ENCODE measurements at places on chromosomes 1 and 21.

GRCh38 chr1:5485968-5486696, 506.1 kb downstream of the NPHP4 start:
- DNase-seq, result no peak

DNA sequence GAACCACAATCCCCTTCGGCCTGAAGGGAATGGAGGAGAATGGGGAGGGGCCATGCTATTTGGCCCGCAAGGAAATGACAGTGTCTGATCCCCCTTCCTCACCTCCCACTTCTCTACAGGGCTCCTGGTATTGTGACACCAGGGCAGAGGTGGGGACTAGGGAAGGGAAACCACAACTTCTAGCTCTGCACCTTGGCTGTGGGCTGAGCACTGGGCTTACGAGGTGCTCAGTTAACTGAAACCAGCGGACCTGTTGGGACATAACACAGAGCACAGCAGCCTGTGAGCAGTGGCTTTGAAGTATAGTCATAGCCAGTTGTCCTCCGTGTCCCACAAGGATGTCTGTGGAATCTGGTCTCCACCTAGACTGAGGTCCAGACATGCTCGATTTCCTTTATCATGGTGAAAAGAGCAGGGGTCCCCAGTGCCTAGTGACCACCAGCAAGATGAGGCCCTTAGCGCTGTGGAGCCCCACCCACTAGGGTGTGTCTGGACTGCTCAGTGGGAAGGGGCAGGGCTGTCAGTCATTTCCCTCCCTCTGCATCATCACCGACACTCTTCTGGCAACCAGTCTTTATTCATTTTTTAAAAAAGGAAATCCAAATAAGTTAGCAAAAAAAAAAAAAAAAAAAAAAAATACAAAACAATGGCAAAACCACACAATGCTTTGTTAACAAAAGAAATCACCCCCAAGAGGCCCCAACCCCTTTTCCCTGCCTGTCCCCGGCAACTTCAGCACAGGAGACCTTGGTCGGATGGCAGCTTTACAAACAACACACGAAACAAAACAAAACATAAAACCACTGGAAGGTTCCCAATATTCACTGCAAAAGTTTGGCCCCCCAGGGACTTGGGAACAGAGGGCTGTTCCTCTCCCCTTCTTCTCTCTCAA, 3.0 kb downstream of the MYOG start:
- DNase-seq, result no peak

- no peak for DNase-seq
Observed at GRCh38 chr1:24801176-24801575, 55.9 kb downstream of the CLIC4 start.

DNA sequence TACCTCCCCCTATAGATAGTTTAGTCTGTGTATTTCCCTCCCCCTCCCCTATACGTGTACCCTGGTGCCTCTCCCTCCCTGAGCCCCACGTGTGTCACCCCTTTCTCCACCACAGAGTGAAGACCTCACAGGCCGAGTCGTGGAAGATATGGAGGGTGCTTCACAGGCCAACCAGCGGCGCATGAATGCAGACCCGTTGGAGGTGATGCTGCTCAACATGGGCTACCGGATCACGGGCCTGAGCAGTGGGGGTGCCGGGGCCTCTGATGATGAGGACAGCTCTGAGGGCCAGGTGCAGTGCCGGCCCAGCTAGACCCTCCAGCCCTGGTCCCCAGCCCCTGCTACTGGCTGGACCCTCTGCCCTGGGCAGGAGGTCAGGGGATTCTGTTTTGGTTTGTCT, 15.9 kb upstream of the TMEM222 start:
- no peak for DNase-seq

DNA sequence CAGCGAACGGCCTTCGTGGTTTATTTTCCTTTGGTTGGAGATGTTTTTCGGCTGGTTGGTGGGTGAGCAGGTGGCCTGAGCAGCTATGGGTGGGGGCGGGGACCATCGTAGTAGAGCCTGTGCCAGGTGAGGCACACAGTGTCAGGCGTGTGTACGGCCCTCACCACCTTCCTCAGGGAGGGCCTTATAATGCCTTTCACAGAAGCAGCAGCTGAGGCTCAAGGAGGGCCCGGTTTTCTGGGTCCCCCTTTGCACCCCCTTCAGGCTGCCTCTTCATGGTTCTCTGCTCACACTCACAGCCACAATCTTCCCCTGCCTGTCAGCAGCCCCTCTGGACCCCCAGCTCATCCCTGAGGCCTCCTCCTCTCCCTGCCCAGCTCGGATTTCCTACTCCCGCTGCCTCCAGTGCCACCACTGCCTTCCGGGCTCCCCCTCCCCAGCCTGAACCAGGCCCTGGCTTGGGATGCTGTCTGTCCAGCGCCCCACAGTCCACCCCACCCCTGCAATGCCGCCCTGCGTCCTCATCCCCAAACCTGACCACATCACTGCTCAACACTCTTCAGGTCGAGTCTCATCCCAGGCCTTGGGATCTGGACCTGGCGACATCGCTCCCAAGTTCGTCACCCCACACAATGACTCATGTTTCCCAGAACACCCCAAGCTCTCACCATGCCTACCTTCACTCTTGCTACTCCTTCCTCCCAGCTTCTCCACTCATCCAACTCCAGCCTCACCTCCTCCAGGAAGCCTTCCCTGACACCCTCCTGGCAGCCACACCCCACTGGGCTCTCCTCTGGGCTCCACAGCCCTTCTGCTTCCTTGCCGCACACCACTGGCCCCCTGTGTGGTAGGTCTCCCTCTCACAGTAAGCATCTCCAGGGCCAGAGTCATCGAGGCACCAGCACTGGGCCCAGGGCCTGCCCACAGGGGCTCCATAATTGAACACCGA, 53.9 kb downstream of the DMRTB1 start:
- DNase-seq, result no peak

DNA sequence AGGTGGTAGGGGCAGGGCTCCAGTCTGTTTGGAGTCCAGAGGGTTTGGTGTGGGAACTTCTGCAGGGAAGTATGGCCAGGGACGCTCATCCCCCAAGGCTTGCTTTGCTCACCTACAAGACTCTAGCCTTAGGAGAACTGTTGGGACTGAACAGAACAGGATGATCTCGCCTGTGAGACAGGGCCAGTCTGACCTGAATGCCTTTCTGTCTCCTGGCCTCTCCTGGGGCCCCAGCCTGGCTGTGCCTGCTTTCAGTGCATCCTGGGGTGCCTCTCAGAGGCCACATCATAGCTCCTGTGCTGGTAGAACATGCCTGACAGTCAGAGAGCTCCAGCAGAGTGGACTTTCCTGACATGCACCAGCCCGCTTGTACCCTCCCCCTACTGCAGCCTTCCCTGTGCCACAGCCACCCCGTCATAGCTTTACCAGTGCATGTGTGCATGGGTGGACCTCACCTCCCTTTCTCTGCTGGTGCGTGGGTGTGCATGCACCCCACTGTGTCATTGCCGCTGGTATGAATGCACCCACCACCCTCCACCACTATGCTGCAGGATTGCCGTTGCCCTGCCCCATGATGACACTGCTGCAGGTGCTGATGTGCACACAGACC, 165.8 kb downstream of the GIPC2 start:
- no peak for DNase-seq

DNA sequence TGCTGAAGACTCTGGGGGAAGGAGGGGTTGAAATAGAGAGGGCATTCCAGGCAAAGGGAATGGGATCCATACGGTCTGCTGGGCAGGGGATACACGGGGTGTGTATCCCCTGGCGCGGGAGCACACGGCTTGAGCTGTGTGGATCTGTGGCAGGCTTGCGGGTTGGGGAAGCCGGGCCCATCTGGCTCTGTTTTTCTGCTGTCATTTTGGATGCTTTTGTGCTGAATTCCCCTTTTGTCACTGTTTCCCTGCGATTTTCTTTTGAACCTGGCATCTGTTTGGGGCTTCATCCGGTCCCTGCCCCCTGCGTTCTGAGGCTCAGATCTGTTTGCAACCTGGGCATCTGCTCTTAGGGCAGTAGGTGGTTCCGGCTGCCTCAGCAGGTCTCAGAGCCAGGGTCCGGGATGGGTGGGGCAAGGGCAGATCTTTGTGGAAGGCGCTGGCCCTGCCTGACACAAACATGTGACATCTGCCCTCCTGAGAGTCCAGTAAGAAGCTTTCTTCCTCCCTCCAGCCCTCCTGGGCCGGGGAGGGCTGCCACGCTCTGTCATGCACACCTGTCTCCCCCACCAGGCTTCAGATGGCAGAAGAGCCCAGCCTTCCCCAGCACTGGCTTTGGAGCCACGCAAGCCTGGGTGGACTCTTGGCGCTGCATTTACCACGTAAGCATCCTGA, 84.0 kb downstream of the IGSF21 start:
- DNase-seq, result no peak

DNA sequence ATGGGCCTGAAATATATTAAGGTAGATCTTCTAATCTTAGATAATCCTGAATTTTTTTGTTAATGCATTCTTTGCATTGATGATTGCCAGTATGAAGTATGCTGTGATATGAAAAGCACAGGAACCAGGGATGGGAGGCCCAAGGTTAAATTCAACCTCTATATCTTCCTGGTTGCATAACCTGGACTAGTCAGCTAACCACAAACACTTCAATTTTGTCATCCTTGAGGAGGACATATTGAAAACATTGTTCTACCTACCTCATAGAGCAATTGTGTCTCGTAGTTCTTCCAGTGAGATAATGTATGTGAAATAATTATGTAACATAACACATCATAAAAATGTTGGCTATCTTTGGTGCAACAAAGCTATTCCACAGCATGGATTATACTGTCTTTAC, 25.6 kb downstream of the PDC start:
- DNase-seq, result no peak

Data from NAMALWA (cell line).